Inflammatory macrophage (primary cell): ENCODE measurements at places on chromosomes 7 and 10.
A peak's percentile ranks its signal among the peaks of the same experiment; 100 is the strongest.

- DNase-seq, result no peak
Observed at GRCh38 chr10:84074521-84074920, 64.8 kb upstream of the GHITM start.

GRCh38 chr7:74312418-74313028 lies 23.3 kb downstream of the CLIP2 start:
- DNase-seq, result no peak

DNA sequence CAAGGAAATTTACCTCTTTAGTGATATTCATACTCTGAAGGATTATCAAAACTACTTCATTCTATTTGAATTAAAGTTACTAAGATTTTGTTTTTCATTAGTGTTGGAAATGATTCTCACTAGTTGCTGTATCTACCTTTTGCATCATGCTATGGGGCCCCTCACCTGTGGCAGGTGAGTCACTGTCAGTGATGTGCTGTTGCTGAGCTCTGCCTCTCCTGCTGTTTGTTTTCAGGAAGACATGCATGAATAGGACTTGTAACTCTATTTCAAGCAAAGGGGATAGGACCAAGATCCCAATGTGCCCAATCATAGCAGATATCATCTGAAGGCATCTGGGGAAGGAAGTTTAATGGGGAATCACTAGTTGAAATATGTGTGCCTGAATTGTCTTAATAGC lies 57.4 kb upstream of the AGR3 start:
- no peak for DNase-seq

GRCh38 chr7:70571961-70572360 lies 560.0 kb upstream of the GALNT17 start:
- DNase-seq, result no peak

DNA sequence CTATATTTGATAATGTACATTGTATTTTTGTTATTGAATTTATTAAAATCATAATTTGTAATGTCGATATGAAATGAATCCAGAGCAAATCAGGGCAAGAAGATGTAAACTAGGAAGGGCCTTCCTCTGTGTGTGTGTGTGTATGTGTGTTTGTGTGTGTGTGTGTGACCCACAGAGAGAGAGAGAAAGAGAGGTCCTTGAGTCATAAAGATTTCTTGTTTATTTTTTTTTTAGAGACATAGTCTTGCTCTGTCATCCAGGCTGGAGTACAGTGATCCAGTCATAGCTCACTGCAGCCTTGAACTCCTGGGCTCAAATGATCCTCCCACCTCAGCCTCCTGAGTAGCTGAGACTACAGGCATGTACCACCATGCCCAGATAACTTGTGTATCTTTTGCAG lies 50.7 kb downstream of the INPP5F start:
- DNase-seq, result no peak

DNA sequence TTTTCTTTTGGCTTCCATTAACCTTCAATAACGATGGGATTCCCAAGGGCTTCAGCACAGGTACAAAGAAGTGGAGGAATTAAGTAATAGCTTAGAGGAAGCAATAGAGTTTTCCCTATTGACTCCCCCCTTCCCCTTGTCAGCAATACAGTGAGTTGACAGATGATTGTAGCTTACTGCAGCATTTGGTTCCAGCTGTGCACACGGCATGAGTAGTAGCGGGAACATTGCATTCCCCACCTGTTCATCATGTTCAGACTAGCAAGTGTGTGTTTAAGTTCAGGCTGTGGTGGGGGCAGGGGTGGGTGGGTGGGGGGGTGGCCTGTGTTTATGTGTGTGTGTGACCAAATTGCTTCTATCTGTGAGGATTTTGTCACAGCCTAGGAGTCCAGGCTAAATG lies 4.6 kb upstream of the ADRA2A start:
- DNase-seq, result no peak

GRCh38 chr10:101351477-101351876 lies 2.5 kb upstream of the BTRC start:
- DNase-seq, result no peak

GRCh38 chr10:52747694-52748093 lies 24.9 kb downstream of the MBL2 start:
- no peak for DNase-seq

DNA sequence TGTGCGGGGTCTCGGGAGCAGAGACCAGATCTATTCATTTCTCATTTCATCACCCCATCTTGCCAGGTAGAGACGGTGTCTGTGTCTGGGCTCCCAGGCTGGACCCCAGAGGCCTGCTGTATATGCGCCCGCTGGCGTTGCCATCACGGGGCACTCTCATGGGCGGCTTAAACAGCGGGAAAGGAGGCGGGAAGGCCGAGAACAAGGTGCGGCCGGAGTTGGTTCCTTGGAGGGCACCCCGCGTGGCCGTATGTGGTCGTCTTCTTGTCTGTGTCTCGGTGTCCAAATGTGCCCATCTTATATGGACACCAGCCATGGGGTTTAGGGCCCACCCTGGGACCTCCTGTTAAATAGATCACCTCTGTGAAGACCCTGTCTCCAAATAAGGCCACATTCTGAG lies 2.1 kb upstream of the CFAP46 start:
- no peak for DNase-seq

DNA sequence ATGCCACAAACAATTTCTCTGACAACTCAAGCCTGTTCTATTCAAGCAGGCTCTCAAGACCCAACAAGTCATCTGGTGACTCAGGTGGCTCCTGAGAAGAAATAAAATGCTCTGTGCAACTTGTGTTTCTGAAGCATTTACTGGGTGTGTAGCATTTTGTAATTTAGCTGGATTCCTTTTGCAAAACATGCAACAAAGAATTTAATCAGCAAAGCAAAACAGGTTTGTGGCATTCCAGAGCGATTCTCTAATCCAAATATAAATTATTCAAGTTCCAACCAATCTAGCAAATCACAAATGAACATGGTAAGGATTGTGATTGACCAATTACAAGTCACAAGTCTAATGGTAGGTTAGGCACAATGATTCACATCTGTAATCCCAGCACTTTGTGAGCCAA lies 39.8 kb upstream of the C10orf67 start:
- no peak for DNase-seq

- DNase-seq, result no peak
Observed at GRCh38 chr10:110376767-110377160, 72.0 kb upstream of the SMNDC1 start.

DNA sequence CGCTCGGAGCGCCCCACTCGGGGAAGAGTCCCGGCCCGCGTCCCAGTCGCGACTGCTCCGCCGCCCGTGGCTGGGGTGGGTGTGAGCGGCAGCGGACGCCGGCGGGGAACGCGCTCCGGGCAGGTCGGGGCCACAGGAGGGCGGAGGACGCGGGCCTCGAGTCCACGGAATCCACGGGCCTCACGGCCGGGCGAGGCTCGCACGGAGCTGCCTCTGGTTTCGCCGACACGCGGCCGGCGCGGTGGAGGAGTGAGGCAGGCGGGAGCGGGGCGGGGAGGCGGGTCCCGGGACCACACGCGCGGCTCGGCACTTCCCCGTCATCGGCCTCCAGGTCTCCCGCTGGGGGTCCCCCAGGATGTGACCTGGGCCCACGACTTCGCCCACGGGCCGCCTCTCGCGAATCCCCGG lies 533 bp upstream of the NKX6-2 start:
- DNase-seq, result no peak

DNA sequence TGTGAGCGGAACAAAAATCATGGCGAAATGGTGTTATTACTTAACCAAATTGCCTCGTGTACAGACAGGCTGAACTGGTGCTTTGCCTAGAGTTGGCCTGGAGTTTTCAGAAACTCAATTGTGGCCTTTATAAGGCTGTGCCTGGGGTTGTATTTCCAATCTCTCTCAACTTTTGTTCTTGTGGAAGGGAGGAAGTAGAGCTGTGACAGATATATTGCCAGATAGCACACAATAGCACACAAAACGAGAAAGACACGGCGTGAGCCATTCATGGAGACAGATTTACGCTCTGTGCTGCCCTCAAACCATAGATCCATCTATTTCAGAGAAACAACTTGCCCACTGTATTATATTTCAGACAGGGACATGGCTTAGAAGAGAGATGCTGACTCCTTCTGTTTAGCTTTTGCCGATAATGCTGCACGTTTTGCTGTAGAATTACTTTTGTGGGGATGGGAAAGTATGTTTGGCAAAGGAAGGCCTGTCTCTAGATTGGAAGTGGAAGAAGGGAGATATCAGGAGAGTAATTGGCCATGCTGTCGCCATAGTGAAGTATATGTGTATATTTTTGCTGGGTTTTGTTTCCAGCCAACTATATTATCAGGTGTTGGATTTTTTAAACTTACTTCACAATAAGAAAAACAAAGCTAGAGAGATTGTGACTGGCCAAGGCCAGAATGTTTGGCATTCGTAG lies 80.4 kb downstream of the AUTS2 start:
- DNase-seq, result peak; percentile 42

DNA sequence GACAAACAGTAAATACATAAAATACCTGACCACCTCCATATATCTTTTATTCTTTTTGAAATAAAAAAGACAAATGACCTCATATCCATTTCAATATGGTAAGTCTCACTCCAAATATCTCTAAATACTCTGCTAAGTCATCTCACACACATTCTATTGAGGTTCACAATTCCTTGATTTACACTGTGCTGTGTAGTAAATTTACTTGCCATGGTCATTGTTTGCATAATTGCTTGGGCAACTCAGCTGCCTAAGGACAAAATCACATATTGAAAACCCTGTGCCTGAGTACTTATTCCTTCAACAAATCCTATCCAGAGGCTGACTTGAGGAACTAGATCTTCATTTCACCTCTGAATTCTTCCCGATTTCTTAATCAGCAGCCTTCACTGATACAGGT lies 176.4 kb downstream of the THSD7A start:
- DNase-seq, result no peak

DNA sequence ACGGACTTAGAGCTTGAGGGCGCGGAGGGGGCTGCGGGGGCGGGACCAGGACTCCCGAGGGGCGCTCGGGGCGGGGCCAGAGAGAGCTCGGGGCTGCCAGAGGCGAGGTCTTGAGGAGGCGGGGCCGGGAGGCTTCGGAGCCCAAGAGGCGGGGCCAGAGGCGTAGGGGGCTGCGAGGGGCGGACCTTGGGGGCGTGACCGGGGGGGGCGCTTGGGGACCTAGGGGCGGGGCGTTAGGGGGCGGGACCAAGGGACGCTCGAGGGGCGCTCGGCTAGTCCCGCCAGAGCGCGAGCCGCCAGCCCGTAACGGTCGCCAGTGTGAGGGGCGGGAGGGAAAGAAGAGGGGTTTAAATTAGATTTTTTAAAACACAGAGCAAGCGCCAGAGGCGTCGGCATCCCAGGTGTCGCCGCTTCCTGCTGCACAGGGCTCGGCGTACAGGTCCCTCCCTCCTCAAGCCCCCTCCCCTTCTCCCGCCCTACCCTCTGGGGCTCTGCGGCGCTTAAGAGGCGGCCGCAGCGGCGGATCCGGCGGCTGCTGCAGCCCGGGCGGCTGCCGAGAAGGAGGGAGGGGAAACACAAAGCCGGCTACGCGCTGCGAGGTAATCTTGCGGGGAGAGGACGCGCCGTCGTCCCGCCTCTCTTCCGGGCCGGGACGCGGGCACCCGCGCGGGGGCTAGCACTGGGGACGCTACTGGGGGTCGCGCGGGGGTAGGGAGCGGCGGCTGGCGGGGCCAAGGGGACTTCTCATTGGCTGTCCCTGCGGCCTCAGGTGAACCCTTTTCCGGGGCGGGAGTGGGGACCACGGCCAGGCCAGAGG lies at the start of gene ADD3:
TSS of gene ADD3 (plus strand) at position 284 of the 817 bp plus-strand sequence. CDS start 92,670 bp downstream, outside the sequence.
- DNase-seq, result peak; percentile 85

DNA sequence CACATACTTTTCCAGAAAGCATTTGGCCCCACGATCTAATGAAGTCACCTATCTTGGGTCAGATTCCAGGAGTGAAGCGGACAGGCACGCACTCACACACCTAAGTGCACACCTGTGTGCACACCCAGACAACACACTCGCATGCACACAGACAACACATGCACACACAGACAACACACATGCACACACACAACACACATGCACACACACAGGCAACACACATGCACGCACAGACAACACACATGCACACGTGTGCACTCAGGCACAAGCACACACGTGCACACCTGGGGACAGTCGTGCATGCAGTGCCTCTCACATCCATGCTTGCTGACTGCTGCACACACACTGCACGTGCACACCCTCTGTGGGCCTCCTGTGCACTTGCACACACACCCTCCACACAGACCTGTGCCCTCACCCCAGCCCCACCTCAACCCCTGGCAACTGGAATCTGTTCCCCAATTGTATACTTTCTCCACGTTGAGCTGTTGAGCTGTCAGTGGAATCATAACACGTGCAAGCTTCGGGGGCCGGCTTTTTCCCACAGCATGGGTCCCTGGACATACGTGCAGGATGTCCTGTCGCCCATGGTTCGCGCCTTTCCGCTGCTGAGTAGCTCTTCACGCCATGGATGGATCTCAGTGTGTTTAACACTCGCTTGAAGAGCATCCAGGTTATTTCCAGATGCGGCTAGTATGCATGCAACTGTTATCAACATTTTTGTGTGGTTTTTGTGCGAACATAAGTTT lies 55.3 kb upstream of the CFAP46 start:
- DNase-seq, result no peak

GRCh38 chr7:2606539-2606936 lies 25.2 kb upstream of the TTYH3 start:
- no peak for DNase-seq

- peak; percentile 63 for DNase-seq
Observed at GRCh38 chr10:68752711-68753350, 31.8 kb downstream of the CCAR1 start.

DNA sequence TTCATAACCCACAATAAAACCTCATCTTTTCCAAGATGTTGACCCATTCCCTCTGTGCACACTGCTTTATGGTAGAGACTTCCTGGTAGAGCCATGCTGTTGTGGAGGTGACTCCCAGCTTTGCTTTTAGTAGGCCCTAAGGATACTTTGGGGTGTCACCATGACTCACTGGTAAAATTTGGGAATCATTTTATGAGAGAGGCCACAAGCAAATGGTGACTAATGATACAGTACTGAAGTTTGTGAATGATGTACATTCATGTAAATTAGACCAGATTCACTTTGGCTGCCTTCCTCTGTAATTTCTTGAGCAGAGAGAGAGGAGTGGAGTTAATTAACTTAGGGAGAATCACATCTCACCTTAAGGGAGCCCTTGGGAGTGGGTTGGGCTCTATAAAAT lies 686.5 kb downstream of the LRMDA start:
- DNase-seq, result no peak

GRCh38 chr10:87064651-87065050 lies 30.0 kb downstream of the GLUD1 start:
- DNase-seq, result no peak

- no peak for DNase-seq
Observed at GRCh38 chr10:49448924-49449323, 53.0 kb upstream of the DRGX start.

- no peak for DNase-seq
Observed at GRCh38 chr7:128263420-128263819, 22.3 kb downstream of the LEP start.

- no peak for DNase-seq
Observed at GRCh38 chr10:112227331-112227987, 43.9 kb upstream of the GPAM start.
